NCI-H345 (cell line): ENCODE measurements at places on chromosomes 12 and 14.

DNA sequence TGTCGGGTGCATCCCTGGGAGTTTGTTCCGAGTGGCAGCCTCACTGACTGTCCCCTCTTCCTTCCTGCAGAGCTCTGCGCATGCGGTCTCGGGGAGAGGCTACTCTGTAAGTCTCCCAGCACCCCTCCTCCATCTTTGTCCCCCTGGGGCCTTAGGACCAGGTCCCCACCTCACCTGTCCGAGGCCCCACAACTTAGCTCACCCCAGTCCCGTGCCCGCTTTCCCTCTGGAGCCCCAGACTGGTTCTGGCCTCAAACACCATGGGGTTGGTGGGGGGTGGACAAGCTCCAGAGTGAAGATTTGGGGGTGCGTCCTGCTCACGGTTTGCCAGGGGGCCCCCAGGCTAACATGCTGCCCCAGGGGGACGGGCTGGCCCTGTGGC, 37.9 kb downstream of the FBRSL1 start:
- DNase-seq, result no peak

DNA sequence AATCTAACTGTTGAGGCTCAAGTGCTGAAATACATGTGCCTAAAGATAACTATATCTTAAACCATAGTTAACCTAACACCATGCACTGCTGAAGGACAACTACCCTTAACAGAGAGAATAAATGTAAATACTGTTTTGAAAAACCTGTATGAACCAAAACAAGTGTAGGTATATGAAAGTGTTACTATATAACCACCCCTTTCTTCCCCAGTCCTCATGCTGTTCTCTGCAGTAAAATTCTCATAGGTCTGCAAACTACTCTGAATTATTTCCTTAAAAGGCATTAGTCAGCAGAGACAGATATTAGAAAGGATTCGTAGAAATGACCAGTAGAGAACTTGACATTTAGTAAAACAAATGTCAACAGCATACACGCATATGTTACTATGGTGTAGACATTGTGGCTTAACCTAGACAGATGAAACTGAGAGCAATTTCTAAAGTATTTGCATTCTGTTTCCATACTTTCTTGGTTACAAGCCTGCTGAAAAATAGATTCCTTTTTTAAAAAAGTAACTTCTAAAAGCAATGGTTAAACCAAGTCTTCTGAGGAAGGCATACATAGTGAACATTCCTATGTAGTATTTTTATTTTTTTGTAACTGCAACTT, 13.9 kb downstream of the CSRP2 start:
- no peak for DNase-seq

- no peak for DNase-seq
Observed at GRCh38 chr12:28689398-28690175, 459.5 kb upstream of the FAR2 start.

DNA sequence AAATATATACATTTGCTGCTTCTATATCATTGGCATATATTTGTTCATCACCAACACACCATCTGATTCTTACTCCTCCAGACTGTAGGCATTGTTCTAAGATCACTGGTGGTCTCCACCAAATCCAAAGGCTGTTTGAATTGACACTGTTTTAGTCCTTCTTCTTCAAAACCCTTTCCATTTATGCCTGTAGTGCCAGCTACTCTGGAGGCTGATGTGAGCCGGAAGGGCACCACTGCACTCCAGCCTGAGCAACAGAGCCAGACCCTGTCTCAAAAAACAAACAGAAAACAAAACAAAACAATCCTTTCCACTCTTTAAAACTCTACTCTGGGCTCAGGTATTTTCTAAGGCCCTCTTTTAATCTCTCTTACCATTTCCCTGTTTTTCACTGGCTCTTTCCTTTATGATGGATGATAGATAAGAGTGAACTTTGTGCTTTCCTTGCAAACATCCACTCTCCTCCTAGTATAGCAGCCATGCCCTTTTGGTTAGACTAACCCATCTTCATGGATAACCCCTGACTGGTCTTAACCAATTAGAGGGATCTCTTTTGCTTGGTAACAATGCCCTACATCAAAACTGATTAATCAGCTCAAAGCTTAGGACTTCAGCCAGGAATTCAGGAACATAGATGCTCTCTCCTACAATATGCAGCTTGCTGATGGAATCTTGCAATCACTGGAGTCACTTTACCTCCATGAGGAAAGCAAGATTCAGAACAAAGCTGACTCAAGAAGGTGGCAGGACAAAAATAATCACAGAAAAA, 24.9 kb downstream of the SPTSSA start:
- no peak for DNase-seq

DNA sequence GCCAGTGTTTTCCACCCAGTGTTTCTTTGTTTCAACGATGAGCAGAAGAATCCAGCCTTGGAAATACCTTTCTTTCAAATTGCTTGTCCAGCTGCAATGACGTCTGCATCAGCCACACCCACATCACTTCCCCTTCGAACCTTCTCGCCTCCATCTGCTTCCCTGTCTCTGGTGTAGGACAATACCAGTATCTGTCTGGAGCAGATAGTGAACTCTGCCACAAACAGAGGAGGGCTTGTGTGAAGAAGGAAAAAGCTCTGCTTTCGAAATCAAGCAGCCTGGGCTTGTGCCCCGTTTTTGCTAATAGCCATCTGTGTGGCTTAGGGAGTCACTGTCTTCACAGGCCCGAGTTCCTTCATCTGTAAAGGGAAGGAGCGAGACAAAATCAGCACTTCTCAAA, 415.4 kb downstream of the ZFP36L1 start:
- DNase-seq, result no peak

DNA sequence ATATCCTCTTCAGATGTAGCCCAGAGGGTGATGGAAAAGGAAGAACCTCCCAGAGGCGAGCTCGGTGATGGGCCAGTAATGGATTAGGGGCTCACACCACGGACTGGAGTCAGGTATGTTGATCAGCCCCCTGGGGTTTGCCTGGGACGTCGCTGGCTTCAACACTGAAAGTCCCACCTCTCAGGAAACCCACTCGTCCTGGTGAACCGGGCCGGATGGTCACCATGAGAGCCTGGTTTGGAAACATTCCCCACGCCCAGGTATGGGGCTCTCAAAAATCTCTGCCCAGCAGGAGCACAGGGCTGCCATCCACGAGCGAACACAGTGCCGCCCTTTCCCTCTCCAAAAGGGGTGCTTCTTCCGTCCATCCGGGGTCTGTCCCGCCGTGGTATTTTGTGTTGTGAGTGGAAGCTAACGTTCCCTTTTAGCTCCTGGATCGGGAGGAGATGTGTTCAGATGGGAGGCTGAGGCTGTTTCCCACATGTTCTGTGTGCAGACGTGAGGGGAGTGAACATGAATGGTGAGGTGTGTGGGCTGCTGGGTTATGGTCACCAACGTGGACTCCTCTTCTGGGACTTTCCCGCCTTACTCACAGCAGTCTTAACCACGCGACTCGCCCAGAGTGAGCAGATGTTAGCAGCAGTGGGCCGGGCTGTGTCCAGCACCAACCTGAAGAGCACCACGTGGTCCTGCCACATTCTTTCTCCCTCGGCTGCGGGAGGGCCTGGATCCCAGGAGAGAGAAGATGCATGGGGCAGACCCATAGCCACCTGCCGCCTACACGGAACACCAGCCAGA, 139.2 kb downstream of the KIF26A start:
- no peak for DNase-seq

- no peak for DNase-seq
Observed at GRCh38 chr14:47899685-47900084, 224.3 kb upstream of the MDGA2 start.

DNA sequence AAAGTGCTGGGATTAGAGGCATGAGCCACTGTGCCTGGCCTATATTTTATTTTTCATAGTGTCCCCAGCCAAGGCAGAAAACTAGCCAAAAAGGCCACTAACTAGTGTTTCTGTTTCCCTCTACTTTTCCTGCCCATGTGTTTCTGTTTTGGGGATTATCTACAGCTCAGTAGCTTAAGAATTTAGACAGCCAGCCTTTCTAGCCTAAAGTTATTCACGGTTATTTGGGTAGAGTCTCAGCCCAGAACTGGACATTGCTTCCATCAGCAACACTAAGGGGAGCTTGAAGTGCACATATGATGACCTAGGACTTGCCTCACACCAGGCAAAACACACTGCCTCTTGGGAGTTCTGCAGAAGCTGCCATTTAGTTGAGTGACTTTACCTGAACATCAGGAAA, 17.9 kb downstream of the PROX2 start:
- DNase-seq, result no peak

GRCh38 chr12:111025301-111025700, 104.9 kb upstream of the MYL2 start:
- no peak for DNase-seq

- no peak for DNase-seq
Observed at GRCh38 chr12:54631988-54632728, 2.5 kb downstream of the LACRT start.
